ENCODE measurements at places on chromosomes 7 and 10.

DNA sequence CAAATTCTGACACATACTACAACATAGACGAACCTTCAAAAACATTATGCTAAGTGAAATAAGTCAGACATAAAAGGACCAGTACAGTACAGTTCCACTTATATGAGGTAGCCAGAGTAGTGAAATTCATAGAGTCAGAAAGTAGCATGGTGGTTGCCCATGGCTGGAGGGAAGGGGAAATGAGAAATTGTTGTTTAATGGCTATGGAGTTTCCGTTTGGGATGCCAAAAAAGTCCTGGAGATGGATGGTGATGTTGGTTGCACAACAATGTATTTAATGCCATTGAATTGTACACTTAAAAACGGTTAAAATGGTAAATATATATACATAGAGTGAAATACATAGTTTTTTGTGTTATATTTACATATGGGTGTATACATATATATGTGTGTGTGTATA lies 2.1 kb upstream of the SLC37A3 start:
- DNase-seq = no peak

- DNase-seq = no peak
These were observed 104.7 kb upstream of the PCBD1 start for GRCh38 chr10:70993051-70993450.

DNA sequence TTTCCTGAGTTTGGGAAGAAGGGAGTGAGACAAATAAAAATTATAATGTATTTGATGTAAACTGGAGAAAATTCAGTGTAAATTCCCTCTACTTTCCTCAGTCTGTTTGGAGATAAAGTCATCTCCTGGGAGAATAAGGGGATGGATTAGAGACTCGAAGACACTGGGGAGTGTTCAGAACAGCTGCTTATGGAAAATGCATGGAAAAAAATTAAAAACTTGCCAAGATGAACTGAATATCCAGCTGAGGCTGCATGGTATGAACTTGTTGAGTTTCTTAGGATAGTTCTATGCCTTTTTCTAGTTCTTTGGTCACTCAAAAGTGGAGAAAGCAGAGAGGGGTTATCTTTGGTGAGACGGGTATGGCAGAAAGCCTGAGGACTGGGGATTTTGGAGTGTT lies 210.5 kb downstream of the BICC1 start:
- no peak for DNase-seq

- DNase-seq = no peak
These were observed 566.0 kb downstream of the CALN1 start for GRCh38 chr7:71846160-71846559.

- DNase-seq = no peak
These were observed 44.5 kb downstream of the CDK1 start for GRCh38 chr10:60822809-60823208.

GRCh38 chr7:108293149-108293612 lies 163.0 kb upstream of the LAMB4 start:
- DNase-seq = no peak

DNA sequence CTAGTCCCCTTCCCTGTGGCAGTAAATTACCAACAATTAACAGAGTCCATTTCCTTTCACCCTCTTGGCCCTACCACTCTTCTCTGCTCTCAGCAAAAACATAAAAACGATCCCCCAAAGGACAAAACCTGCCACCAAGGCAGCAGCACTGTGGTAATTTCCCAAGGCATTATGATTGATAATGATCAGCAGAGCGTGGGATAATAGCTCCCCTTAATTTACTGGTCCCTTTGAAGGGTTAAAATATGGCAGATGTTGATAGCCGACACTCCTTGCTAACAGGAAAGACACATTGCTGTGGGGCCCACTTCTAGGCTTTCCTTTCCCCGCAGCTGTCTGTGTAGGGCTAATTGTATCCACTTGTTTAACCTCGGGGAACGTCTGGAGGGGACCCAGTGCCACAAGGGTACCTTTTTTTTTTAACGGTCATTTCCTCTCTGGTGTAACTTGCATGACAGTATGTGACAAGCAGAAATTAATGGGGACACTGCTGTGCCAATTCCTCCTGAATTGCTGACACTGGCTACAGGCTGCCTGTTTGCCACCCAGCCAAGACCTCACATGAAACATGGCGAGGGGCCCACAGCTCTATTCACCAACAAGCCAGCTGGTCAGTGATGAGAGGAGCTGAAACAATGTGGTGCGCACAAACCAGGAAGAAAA lies 81.3 kb downstream of the CDK6 start:
- no peak for DNase-seq

DNA sequence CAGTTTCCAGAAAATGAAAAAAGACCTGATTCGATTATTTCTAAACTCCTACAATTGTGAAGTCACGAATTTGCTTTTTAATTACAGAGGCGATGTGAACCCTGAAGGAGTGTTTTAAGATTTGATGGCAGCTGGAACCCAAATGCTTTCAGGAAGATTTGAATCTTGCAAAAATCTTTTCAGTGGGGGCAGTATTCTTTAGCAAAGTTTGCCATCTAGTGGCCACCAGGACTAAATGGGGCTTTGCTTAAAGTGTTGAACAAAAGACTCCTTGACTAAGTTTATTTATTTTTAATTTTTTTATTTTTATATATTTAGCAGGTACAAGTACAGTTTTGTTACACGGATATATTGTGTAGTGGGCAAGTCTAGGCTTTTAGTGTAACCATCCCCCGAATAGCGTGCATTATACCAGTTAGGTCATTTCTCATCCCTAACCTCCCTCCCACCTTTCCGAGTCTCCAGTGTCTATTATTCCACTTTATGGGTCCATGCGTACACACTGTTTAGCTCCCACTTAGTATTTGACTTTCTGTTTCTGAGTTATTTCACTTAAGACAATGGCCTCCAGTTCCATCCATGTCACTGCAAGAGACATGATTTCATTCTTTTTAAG lies 98.8 kb downstream of the CACNB2 start:
- no peak for DNase-seq

DNA sequence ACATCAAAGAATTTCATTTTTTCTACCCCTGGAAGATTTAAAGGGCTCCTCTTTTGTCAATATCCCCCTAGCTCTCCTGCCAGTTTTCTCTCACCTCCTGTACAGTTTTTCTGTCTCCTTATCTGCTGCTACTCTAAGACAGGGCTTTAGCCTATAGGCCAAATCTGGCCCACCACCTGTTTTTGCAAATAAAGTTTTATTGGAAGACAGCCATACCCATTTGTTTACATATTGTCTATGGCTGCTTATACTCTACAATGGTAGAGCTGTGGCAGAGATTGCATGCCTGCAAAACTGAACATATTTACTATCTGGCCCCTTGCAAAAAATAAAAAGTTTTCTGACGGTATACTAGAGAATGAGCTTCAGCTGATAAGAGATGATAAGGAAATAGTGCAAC lies 37.4 kb upstream of the GARS1 start:
- no peak for DNase-seq

GRCh38 chr10:132275426-132276178 lies 32.1 kb downstream of the STK32C start:
- no peak for DNase-seq

Measured in activated T-cell treated with anti-CD3 and anti-CD28 coated beads for 24 hours (primary cell).